HFF-Myc (cell line): ENCODE measurements at places on chromosomes 2 and 18.

DNA sequence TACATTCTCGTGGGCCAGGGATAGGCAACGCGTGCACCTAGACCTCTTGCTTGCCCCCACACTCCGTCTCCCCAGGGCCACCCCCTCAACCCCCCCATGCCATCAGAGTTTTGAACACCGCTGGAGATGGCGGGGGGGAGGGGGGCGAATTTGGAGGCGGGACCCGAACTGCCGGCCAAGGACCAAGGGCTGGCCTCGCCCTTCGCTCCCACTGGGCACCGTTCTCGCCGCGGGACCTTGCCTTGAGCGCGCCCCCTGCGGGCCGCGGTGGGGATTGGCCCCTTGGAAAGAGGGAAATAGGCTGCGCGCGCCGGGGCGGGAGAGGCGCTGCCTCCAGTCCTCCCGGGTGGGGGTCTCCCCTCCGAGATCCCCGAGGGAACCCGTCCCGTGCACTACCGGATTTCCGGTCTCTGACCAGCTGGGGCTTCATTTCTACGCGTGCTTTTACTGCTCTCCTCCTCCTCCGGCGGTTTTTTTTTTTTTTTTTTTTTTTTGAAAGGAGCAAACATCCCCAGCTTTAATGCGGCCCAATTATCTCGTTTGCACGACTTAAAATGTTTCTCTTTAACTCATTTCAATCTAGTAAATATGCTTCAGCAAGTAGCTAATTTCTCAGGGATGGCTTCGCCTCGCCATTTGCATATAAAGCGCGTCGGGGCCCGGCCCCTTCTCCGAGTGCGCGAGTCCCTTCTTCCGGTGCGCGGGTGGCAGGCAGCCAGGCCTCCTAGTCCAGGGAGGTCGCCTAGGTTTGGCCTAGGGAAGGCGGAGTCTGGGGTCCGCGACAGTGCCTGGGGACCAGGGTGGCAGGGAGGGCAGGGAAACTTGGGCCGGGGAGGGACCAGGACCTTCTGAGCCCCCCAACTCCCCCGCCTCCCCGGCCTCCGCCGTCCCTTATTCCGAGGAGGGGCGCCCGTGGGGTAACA is 10.0 kb upstream of the GBX2 start:
- no peak for DNase-seq

GRCh38 chr2:110120171-110121051 is 4.8 kb upstream of the MALL start:
- no peak for DNase-seq

DNA sequence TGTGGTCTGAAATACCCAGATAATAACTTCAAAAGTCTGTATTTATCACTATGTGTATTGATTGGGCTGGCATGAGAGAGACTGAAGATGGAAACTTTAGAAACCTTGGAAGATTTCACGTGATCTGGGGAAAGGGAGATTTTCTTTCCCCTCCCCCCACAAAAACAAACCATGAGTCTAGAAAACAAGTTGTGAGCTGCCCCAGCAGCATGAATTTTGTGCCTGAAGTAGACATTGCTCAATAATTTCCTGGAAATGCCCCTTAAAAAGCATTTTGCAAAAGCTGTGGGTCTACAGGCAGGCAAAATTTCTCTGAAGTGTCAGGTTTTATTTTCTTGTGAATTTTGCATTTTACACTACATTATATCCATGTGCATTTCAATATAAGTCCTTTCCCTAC is 101.8 kb downstream of the ETAA1 start:
- DNase-seq: no peak

GRCh38 chr2:234420408-234420807 is 76.5 kb downstream of the ARL4C start:
- no peak for DNase-seq

DNA sequence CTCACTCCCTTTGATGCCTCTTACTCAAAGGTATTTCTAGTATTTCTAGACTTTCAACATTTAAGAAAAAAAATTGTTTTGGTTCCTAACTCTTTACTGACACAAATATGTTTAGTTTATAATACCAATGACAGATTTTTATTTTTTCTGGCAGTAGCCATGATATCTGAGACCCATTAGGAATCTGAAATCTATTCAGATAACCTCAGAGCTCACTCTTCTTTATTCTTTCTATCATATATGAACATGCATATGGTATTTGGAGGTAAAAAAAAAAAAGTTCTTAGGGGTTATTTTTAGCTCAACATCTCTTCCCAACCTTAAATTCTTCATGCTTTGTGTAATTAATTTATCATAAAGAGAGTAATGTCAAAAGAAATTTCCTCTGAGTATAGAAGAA is 465.5 kb downstream of the CDH2 start:
- no peak for DNase-seq

- no peak for DNase-seq
Measured at GRCh38 chr18:77948567-77948966, 698.9 kb downstream of the GALR1 start.

- no peak for DNase-seq
Measured at GRCh38 chr2:69556008-69556407, 87.5 kb downstream of the AAK1 start.

- DNase-seq: no peak
Measured at GRCh38 chr2:127986548-127987079, 41.2 kb downstream of the SAP130 start.

GRCh38 chr2:166152064-166152463 is 24.2 kb upstream of the SCN1A start:
- no peak for DNase-seq

DNA sequence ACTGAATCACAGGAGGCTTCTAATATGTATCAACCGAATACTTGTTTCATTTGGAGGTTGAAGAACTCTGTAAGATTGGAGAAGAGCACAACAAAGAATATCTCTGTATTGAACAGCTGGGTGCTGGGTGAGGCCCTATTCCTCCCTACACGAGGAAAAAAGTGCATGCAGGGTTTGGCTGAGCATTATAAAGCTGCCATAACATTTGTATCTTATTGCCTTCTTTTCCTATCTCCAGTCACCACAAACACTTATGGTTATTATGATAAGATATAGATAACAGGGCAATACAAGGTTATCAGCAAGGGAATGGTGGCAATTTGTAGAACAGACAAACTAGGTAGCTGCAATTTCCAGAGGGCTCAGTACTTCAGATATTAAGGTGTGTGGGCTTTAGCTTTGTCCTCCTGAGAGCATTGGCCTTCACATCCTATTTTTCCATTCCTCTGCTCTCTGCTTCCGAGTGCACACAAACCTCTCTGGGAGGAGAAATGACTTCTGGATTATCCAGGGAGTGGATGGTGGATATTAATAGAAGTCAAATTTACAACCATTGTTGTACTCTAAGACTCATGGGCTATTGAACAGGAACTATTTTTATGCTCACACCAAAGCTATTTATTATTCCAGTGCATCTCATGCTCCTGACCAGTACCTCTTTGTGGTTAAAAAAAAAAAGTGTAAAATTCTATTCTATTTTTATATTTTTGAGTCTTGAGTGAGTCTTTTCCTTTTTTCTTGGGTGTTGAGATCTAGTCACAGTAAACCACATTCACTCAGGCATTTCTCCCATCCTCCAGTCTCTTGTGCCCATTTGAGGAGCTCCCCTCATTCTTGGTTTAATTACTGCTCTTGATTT is 248.4 kb downstream of the ETAA1 start:
- no peak for DNase-seq

GRCh38 chr2:26169681-26170414 is 3.0 kb upstream of the GAREM2 start:
- DNase-seq: no peak

GRCh38 chr18:45806226-45806625 is 19.2 kb upstream of the SIGLEC15 start:
- DNase-seq: no peak

GRCh38 chr2:187994464-187995331 is 297.0 kb upstream of the GULP1 start:
- DNase-seq: peak; percentile 10

GRCh38 chr2:36277881-36278523 is 77.6 kb upstream of the CRIM1 start:
- no peak for DNase-seq

GRCh38 chr18:10032331-10033015 is 118.7 kb downstream of the VAPA start:
- no peak for DNase-seq

- no peak for DNase-seq
Measured at GRCh38 chr2:19876751-19877150, 25.0 kb downstream of the TTC32 start.

GRCh38 chr2:229688141-229688540 is 26.2 kb downstream of the DNER start:
- no peak for DNase-seq

- no peak for DNase-seq
Measured at GRCh38 chr2:40033781-40034180, 254.7 kb upstream of the THUMPD2 start.

- DNase-seq: no peak
Measured at GRCh38 chr2:119248311-119248710, 24.7 kb downstream of the STEAP3 start.

- peak; percentile 21 for DNase-seq
Measured at GRCh38 chr18:22169011-22169888, at the start of gene GATA6. GATA6 (plus strand) TSS chr18:22169589; CDS start chr18:22171145, 1,556 bp downstream.

GRCh38 chr2:232229911-232230310 is 148.6 kb upstream of the ALPP start:
- peak; percentile 20 for DNase-seq

GRCh38 chr18:34773378-34773777 is 63.3 kb downstream of the DTNA start:
- no peak for DNase-seq

- DNase-seq: no peak
Measured at GRCh38 chr2:152297715-152298114, 37.3 kb upstream of the FMNL2 start.

DNA sequence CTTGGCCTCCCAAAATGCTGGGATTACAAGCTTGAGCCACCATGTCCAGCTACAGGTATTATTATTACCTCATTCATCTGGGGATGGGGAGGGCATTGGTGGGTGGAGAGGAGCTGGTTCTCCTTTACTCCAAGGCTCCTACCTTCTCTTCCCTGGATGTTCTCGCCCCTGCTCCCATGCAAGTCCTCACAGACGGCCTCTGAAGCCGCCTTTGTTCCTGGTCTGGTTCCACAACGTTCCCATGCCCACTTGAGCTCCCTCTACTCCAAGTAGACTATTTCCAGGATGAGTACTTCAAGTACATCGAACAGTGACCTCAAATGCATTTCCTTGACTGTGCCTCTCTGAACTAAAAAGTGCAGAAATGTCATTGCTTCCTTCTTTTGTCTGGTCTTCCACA is 3.2 kb upstream of the SLC20A1 start:
- DNase-seq: no peak

DNA sequence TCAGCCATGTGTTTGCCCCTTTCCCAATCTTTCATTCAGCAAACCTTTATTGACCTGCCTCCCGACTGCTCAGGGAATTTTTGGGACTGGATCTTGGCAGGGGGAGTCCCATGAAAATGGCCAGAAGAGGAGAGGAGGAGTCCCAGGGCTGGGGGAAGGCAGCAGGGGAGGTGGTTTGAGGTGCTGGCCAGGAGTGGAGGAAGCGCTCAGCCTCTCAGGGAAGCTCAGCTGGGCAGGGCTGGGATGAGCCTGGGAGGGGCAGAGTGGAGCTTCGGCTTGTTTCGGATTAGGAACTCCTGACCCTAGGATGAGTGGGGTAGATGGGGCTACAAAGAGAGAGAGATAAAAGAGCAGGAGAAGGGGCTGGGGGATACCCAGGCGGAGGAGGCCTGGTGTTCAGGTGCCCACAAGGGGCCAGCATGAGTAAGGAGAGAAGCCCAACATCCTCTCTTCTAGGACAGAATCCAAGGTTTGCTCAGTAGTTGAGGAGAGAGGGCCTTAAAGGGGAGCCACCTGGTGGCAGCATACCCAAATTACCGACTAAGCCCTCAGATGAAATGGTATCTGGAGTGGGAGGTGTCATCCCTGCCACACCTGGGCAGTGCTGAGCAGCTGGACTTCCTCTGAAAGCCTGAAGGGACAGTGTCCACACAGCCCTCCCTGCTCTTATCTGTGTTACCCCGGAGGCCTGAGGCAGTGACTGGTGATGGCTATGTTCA is 91.1 kb downstream of the INHBB start:
- DNase-seq: peak; percentile 12

DNA sequence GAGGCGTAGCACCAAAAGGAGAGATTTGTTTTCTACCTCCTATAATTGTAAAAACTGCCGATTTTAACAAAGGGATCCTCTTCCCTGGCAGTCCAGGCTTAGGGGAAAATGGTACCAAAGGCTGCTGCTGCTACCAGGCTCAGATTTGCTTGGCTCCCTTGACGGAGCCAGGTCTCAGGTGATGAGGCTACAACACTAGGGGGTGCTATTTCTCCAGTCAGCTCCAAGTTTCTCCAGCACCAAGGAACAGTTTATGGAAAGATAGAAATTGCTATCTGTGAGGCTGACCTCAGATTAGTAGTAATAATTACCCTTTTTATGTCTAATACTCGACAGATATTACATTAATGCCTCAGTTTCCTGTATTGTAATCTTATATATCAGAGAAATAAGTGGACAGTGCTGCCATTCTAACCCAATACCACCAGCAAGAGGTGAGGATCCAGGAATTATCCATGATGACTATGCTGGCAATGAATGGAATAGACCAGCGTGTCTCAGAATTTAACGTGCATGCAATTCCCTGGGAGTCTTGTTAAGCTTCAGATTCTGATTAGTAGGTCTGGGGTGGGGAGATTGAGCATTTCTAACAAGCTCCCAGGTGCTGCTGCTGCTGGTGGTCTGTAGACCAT is 111.3 kb downstream of the ESCO1 start:
- DNase-seq: peak; percentile 26

GRCh38 chr2:141393214-141393545 is 737.6 kb downstream of the LRP1B start:
- no peak for DNase-seq

DNA sequence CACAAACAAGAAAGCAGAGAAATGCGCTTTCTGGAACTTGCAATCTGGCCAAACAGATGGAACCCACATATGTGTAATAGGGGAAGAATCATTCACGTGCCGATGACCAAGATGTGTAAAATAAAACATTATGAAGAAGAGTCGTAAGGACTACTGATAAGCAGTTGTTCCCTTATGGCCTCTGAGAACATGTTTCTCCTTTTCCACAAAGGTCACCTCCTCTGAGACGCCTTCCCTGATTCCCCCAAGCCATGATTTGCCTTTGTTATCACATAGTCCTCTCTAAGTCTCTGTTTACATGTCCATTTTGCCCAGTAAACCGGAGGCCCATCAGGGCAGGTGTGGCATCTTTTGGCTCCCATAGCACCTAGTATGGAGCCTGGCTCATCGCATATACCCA is 8.0 kb downstream of the OTOF start:
- no peak for DNase-seq

DNA sequence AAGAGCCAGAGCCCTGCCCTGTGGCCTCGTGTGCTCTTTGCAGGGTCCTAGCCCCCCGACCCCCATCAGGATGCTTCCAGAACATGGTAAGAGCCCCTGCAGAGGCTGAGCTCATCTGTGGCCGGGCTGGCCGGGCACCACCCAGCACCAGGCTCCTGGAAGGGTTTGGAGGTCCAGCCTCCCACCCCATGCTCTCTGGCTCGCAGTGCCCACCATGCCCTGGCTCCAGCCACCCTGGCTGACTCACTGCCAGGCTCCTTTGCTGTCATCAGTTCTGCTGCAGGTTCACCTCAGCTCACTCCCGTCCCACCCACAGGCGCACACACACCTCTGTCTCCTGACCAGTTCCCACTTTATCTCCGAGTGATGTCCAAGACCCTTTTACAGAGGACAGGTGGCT is 37.5 kb downstream of the EIF4E2 start:
- no peak for DNase-seq

GRCh38 chr2:174788291-174788929 is 24.1 kb upstream of the CHRNA1 start:
- DNase-seq: peak; percentile 85

- no peak for DNase-seq
Measured at GRCh38 chr18:35337286-35337685, 6.9 kb downstream of the ZNF24 start.
